ENCODE measurements at places on chromosomes 5 and 9. TPM values are rescaled to one million over a fixed set of nuclear protein-coding genes. Genes with fewer than 3 reads are reported as not detected.

GRCh38 chr5:65927503-65928321, 1.3 kb downstream of the ERBIN start:
- H3K4me3 ChIP-seq = peak overlapping the region; percentile 99
- H3K4me1 ChIP-seq = peaks cover 35% of the 10 kb centered on the region
- peak overlapping the region; percentile 97 for H3K27ac ChIP-seq
- DNase-seq = no peak
- H3K27me3 ChIP-seq = no peaks in the 10 kb centered on the region

GRCh38 chr5:172832383-172833315, 1.4 kb upstream of the ERGIC1 start:
- H3K4me1 ChIP-seq = peaks cover 21% of the 10 kb centered on the region
- no peaks in the 10 kb centered on the region for H3K36me3 ChIP-seq
- H3K4me3 ChIP-seq = no peak overlapping the region
- no peak overlapping the region for H3K27ac ChIP-seq
- H3K27me3 ChIP-seq = no peaks in the 10 kb centered on the region
- DNase-seq = no peak

DNA sequence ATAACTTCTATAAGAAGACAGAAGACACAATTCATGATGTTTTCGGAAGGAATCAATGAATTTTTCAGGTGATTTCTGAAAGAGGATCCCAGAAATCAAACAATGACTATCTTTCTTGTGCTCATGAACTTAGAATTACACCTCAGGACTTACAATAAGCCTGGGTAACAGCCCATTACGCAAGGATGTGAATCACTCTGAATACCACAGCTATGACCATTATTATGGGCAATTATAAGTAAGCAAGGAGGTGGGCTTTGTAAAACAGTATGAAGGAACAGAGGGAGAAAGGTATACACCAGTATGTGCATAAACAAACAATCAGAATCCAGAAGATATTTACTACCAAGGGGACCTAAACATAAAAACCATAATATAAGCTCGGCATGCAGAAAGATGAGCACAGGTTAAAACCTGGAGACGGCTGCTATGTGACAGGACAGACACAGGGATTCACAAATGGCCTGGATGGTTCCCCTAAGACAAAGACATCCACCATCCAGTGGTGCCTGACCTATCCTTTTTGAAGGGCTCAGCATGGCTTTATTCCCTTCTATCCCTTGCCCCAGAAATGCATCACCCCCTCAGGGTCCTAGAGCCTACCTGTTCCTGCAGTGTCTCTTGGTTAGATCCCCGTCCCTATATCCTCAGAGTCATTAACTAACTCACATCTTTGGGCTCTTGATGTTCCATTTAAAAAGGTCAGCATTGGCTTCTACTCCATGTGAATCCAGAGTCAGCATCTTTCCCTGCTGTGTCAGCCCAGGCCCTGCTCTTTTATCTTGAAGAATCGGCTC, 21.8 kb upstream of the PPP2CA start:
- peak; percentile 96 for DNase-seq
- no peaks in the 10 kb centered on the region for H3K27me3 ChIP-seq
- H3K27ac ChIP-seq = peak overlapping the region; percentile 94
- no peaks in the 10 kb centered on the region for H3K36me3 ChIP-seq
- peak overlapping the region; percentile 6 for H3K4me3 ChIP-seq

The UGT3A2 gene
- not detected for total RNA-seq

The CDC26 gene
- total RNA-seq = 40.4 TPM
